ENCODE measurements at places on chromosomes 6 and 20.

GRCh38 chr6:34247481-34248197, 1.2 kb downstream of the SMIM29 start:
- no peak for DNase-seq

- no peak for DNase-seq
Measured at GRCh38 chr6:99187429-99187828, 162.0 kb downstream of the FAXC start.

DNA sequence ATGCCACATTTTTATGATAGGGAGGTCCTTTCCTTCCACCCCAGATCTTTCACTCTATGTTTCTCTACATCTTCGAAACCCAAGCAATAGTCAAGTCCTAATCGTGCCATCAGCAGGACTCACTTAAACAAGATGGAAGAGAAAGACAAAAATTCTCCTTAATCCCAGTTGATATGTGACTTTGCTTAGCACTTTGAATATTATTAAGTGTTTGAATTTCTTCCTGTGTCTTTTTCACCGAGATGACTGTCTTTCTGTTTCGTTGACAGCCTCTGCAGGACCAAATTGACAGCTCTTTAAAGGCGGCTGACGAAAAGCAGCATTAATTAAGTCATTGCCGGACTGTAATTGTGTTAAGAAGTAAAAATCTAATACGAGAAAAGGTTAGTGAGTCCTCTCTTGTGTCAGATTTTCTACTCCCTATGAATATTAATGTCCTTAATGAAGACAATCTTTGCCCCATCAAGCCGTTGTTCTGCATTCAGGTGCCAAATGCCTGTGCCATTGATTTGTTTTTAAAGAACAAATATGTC, 208.8 kb upstream of the TSHZ2 start:
- no peak for DNase-seq

GRCh38 chr6:55666606-55667225, 87.7 kb upstream of the HMGCLL1 start:
- no peak for DNase-seq

DNA sequence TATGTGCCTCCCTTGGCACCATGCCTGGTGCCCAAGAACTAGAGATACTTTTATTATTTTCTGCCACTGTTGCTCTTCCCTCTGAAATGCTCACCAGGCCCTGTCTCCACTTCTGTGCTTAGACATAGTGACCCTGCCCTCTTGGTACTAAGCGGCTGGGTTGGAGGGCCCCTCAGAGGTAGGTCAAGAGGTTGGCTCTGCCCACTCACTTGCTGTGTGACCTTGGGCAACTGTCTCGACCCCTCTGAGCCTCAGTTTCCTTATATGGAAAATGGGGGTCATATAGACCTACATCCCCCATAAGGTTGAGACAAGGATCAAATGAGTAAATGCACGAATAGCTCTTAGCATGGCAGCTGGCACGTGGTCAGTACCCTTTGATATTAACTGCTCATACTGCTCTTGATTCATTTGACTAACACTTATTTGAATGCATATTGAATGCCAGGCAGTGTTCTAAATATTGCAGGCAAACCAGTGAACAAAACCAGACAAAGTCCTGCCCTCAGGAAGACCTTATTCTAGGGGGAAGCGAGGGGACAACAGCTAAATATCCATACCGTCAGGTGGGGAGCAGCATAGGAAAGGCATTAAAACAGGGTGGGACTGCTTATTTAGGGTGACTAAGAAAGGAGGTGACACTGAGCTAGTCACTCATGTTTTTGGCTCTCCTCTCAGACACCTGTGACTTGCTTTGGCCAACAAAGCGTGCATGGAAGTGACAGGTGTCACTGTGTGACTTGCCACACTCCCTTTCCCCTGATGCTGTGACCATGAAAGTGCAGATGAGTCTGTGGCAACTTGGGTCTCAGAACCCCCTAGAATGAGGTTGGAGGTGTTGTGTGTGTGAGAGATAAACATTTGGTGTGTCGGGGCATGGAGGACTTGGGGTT, 14.3 kb upstream of the SPO11 start:
- no peak for DNase-seq

- DNase-seq, result no peak
Measured at GRCh38 chr6:107730106-107730505, 94.0 kb downstream of the SCML4 start.

DNA sequence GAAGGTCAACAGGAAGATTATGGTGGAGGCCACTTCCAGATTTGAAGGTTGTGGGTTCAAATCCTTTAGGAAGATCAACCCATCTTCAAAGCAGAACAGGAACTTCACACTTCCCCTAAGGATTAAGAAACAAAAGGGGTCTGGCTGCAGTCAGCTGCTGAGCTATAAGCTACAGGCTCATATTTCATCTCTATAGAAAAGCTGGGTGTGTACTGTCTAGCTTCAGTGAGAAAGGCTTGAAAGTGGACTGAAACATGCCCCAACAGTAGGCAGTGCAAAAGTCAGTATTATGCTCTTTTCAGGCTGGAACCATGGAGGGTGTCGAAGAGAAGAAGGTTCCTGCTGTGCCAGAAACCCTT, 60.1 kb upstream of the SPDEF start:
- DNase-seq, result peak; percentile 9

DNA sequence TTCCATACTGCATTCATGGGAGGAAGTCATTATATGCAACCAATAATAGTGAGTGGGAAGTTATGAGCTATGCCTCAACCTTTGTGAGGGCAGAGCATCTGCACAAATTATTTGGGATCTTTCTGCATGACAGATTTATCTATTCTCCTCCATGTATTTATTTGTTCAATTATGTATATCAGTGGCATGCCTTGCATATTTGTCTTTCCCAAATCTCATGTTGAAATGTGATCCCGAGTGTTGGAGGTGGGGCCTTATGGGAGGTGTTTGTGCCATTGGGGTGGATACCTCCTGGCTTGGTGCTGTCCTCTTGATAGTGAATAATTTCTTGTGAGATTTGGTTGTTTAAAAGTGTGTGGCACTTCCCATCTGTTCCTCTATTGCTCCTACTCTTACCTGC, 1246.0 kb upstream of the CITED2 start:
- DNase-seq, result no peak

- no peak for DNase-seq
Measured at GRCh38 chr20:35489717-35490116, 34.3 kb downstream of the CEP250 start.

- no peak for DNase-seq
Measured at GRCh38 chr6:99151634-99152346, 197.7 kb downstream of the FAXC start.

- no peak for DNase-seq
Measured at GRCh38 chr6:84805145-84805544, 40.7 kb upstream of the TBX18 start.

DNA sequence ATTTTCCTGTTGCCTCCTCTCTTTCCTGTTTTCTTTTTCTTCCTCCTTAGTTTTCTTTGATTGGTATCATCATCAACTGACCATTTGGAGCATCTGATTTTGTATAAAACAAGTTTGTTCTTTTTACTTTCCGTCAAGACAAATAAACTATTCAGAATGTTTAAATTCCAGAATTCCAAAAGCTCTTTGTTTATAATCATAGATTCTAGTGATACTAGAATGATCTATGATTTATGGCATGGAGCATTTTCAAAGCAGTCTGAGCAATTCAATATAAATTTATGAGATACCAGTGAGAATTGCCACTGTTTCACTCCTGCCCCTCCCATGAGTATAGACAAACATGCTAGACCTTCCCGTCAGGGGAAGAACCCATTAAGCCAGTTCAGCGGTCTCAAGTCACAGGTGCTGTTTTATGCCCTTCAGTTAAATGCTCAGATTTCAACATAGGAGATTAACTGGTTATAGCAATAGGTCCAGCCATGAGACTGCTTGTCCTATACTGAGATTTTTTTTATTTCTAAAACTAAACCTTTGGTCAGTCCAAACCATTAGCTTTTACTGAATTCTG, 60.7 kb downstream of the GRIK2 start:
- no peak for DNase-seq

DNA sequence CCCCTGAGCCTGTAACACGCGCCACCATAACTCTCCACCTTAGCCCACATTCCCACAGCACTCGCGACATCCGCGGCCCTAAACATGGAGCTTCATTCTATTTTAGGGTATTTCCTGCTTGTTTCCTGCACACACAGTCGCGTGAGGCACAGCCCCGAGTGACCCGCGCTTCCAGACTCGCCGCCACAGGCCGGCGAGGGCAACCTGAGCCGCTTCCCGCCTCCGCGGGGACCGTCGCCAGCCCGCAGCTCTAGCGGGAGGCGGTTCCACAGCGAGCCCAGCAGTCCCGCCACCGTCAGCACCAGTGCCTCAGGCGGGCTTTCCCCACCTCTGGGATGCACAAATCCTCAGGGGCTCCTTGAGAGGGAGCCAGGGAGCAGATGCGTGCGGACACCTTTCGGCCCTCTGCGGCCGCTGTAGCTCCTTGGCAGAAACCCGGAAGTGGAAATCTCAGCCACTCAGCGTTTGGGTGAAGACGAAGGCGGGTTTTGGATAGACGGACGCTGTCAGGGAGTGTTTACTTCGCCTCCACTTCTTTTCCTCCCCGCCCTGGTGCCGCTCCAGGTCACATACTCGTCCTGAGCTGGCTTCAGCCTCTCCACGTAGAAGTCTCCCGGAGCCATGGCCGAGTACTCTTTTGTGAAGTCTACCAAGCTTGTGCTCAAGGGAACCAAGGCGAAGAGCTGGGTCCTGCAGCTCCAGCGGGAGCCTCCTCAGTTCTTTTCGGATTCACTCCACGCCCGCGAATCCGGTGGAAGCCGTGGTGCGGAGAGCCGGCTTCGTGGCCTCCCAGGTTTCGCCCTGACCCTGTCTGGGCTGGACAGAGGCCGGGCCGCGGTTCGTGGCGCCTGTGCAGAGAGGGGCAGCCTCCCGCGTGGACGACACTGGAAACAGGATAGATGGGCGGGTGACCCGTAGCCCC, 2177.4 kb upstream of the DEFB115 start:
- DNase-seq, result peak; percentile 20

- no peak for DNase-seq
Measured at GRCh38 chr6:10409233-10409721, 5.6 kb downstream of the TFAP2A start.

- no peak for DNase-seq
Measured at GRCh38 chr6:85684809-85685171, 42.1 kb upstream of the SYNCRIP start.

DNA sequence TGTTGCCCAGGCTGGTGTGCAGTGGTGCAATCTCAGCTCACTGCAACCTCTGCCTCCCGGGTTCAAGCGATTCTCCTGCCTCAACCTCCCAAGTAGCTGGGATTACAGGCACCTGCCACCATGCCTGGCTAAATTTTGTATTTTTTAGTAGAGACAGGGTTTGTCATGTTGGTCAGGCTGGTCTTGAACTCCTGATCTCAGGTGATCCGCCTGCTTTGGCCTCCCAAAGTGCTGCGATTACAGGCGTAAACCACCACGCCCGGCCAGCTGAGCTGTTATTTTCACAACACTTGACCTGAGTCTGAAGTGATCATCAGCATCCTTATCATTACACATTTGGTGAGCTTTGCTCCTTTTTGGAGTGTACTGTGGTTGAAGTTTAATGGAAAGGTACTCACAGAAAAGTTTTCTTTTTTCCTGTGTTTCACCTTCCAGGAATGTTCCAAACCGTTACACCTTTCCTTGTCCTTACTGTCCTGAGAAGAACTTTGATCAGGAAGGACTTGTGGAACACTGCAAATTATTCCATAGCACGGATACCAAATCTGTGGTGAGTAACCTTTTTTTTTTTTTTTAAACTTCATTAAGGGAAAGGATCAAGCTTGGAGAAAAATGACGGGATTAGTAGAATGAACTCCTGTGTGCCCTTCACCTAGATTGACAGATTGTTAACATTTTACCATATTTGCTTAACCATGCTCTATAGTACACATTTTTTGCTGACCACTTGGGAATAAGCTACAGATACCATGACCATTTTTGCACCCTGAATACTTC, 9.7 kb downstream of the RNF114 start:
- no peak for DNase-seq

GRCh38 chr6:88919032-88919431, 44.4 kb downstream of the RNGTT start:
- DNase-seq, result no peak

DNA sequence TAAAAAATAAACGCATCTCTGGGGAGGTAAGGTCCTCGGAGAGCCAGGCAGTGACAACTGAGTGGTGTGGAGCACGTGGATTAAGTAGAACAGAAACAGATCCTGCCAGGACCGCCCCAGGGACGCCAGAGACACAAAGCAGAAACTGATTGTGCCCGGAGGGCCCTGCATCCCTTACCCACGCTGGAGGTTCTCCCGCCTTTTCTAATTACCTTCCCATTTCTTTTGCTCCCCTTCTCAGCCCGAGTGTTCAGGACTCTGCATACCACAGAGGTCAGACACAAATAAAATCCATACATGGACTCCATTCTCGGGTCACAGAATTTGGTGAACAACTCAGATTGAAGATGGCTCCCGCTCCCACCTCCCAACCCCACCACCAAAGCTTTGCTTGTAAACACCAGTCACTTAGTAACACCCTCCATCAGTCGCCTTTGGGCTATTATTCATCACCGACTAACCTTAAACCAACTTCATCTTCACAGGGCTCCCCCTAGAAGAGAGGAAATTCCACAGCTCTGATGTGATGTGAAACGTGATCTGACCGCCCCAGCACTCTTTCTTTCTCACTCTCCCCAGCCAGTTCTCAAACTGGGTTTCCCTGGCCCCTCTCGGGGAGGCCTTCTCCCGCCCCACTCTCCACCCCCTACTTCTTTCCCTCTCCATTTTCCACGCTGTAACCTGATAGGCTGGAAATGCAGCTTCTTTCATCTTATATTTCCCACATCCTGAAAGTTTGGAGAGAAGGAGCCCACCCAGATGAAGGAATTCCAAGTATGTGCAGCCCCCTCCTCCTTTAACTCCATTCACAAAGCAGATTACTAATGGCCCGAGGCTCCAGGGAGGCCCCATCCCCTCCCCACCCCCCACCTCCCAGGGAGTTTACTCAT, 32.5 kb upstream of the PIM1 start:
- DNase-seq, result peak; percentile 58

DNA sequence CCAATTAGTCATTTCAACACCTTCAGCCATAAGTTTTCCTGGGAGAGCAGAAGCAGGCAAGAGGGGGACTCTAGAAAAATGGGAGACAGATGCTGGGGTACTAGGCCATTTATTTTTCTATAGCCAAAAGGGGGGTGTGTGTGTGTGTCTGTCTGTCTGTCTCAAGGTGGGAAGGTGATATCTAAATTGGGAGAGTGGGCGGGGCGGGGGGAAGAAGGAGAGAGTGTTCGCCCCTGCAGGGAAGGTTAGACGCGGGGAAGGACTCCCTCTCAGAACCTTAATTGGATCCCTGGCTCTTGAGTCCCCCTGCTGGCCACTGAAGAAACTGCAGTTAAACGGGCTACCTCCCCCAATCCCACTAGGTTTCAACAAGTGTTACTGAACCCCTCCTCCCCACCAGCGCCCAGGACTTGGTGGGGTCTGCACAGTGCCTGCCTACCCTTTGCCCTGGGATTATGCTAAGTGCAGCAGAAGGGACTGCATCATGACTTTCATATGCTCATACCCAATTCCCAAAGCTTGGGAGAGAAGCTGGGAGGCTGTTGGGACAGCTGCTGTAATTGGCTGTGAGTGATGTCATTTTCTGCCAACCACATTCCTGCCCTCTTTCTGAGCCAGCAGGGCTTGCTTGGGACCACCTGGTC, 45.8 kb downstream of the FOXP4 start:
- DNase-seq, result peak; percentile 77

Measured in suppressor macrophage treated with lipopolysaccharide for 1 hour (primary cell).